Panc1 (cell line): ENCODE measurements at places on chromosomes 6 and 20. TPM values are rescaled to one million over a fixed set of nuclear protein-coding genes. Genes with fewer than 3 reads are reported as not detected.

COX4I2 gene
- total RNA-seq: not detected

OOEP gene
- total RNA-seq: 10.6 TPM

TAF11 gene
- total RNA-seq: 25.3 TPM

GGTLC1 gene
- 0.18 TPM for total RNA-seq

KCNK17 gene
- not detected for total RNA-seq

DDO gene
- 0.39 TPM for total RNA-seq

DNA sequence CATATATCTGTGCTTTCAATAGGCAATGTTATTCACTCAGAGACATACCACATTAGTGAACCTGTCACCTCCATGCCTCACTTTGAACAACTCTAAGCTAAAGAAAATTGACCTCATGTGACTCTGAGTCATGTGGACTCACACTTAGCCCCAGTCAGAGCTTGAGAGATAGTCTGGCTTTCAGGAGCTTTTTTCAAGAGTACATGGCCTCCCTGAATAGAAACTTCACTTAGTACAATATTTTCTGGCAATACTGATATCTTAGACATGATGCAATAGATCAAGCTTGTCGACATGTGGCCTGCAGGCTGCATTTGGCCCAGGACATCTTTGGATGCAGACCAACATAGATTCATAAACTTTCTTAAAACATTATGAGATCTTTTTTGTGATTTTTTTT, 8.5 kb downstream of the SPTLC3 start:
- DNase-seq: no peak

- no peak for DNase-seq
These were observed 227.0 kb downstream of the BMP2 start for GRCh38 chr20:6994452-6994851.

- DNase-seq: no peak
These were observed at the start of gene TAGAP for GRCh38 chr6:159044899-159045727. Gene TAGAP (minus strand): TSS chr6:159044991. CDS start chr6:159044146, 845 bp downstream.

DNA sequence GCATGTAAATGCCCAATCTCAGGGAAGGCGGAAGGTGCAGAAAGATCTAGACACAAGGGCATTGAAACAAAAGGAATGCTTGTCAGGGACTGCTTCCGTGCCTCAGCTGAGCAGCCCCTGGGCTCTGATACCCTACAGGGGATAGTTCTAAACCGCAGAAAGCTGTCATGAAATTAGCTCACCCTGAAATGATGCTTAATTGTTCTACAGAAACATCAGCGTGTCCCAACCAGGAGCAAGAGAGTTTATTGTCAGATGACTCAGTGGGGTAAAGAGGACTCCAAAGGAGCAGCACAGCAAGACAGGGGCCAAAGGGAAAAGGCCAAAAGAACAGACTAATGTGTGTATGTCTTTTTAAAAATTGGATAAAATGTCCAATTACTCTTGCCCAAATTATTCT, 258.4 kb upstream of the JARID2 start:
- DNase-seq: no peak

DNA sequence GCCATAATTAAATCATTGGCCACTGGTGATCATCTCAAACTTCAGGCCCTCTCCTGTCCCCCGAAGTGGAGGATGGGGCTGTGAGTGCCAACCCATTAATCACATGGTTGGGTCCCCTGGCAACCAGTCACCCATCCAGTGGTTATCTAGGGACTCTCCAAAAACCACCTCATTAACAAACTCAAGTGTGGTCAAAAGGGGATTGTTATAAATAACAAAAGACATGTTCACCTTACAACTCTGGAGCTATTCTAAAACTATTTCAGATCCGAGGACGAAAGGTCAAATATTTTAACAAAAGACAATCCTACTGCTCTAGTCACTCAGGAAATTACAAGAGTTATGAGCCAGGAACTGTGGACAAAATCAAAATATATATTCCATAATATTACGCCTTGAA, 95.5 kb upstream of the PRND start:
- DNase-seq: no peak

DNA sequence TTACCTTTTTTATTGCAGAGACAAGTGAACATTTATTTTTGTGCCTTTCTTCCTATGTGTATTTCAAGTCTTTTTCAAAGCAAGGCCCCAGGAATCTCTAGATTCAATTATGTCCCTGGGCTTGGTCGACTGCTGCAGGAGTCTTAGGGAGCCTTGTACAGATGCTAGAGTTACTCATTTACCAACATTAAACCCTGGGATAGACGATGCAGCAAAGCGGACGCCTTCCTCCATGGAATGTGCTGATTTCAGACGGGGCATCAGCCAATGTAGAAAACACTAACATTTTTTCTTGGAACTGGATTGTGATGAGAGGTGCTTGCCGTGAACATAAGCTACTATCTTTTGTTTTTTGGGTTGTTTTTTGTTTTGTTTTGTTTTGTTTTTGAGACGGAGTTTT, 55.9 kb downstream of the CD164 start:
- DNase-seq: no peak

- no peak for DNase-seq
These were observed 8.2 kb upstream of the SLC2A12 start for GRCh38 chr6:134060491-134061106.

GRCh38 chr20:3339571-3339970, 67.9 kb downstream of the DNAAF9 start:
- DNase-seq: no peak

GRCh38 chr6:40719671-40720374, 132.7 kb upstream of the LRFN2 start:
- no peak for DNase-seq
